ENCODE measurements at places on chromosomes 6 and 20.

DNA sequence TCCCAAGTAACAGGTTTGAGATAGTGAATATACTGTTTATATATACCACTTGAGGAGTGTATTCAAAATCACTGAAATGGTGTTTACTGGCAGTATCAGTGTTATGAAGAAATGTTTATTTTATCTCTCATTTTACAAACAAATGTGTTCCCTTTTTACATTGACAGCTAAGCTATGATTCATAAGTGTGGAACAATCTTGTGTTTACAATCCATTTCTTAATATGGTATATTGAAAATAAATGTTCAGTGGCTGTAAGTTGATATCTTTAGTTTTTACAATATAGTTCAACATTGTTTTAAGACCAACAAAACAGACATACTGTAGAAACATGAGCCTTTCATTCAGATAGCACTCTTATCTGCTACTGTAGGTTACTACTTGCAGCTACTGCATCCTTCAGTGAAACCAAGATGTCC is 14.3 kb downstream of the PHF3 start:
- DNase-seq, result no peak

- DNase-seq, result no peak
Observed at GRCh38 chr6:32129297-32130088, 595 bp downstream of the FKBPL start.

GRCh38 chr6:137625808-137626207 is 131.6 kb upstream of the OLIG3 start:
- no peak for DNase-seq

DNA sequence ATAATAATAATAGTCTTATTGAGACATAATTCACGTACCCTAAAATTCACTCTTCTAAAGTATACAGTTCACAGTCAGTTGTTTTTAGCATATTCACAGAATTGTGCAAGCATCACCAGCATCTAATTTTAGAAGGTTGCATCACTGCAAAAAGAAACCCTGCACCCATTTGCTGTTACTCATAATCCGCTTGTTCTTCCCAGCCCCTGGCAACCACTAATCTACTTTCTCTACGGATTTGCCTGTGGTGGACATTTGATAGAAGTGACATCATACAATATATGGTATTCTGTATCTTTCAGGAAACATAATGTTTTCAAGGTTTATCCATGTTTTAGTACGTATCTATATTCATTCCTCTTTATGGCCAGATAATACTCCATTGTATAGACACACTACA is 41.5 kb upstream of the FAM184A start:
- no peak for DNase-seq

- no peak for DNase-seq
Observed at GRCh38 chr6:142162780-142163179, 15.7 kb downstream of the VTA1 start.

DNA sequence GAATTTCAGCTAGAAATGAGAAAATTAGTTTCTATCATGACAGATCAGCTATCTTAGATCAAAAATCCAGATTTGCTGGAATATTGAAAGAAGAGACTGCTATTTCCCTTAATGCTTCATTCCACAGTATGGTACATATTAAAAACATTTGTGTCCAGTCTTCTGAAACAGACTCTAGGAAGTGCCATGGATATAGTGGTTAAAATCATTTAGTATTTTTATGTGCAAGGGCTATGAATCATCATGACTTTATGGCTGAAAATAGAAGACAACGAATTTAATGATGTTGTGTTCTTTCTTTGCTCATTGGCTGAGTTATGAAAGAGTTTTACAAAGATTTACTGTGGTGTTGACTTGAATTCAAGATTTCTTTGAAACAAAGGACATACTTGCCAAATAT is 146.6 kb downstream of the ANKRD60 start:
- no peak for DNase-seq

DNA sequence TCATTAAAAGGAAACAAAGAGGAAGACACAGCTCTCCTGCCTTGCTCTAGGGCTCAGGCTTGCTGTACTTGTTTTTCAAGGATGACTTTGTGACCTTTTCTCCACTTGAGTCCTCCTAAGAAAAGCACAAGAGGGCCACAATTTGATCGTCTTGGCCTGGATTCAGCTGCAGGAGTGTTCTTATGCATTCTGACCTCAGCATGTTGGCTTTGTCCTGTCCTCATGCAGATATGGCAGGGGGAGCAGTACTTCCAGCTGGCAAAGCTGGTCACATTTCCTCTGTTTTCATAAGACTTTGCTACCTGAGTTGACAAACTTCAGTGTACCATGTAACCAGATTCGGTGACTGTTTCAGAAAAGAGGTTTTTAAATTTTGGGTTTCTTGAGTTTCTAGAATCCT is 30.8 kb downstream of the KDM1B start:
- DNase-seq, result no peak

DNA sequence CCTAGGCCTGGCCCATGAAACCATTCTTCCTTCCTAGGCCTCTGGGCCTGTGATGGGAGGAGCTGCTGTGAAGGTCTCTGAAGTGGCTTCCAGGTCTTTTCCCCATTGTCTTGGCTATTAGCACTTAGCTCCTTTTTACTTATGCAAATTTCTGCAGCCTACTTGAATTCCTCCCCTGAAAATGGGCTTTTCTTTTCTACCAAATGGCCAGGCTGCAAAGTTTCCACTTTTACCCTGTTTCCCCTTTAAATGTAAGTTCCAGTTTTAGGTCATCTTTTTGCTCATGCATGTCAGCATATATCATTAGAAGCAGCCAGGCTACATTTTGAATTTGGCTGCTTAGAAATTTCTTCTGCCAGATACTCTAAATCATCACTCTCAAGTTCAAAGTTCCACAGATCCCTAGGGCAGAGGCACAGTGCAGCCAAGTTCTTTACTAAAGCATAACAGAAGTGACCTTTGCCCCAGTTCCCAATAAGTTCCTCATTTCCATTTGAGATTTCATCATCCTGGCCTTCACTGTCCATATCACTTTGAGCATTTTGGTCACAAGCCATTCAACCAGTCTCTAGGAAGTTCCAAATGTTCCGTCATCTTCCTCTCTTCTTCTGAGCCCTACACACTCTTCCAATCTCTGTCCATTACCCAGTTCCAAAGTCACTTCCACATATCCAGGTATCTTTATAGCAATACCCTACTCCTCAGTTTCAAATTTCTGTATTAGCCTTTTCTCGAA is 71.9 kb downstream of the TBC1D7 start:
- no peak for DNase-seq

DNA sequence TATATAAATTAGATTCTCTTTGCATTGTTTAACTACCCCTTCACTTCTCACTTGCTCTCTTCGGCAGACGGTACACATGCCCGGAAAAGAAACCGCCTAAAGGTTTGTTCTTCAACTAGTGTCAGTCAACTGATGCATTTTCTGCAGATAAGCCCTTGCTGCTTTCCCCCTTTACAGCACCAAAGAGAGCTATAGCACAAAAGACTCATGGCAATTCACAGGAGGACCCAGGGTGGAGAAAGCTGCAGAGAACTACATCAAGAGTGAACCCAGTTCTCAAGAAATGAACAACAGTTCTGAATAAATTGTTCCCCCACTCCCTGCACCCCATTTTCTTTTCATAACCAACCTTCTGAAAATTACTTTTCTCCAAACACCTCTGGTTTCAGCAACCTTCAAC is 8.9 kb downstream of the CD164 start:
- no peak for DNase-seq

- no peak for DNase-seq
Observed at GRCh38 chr6:110537208-110538123, 61.1 kb upstream of the SLC22A16 start.

DNA sequence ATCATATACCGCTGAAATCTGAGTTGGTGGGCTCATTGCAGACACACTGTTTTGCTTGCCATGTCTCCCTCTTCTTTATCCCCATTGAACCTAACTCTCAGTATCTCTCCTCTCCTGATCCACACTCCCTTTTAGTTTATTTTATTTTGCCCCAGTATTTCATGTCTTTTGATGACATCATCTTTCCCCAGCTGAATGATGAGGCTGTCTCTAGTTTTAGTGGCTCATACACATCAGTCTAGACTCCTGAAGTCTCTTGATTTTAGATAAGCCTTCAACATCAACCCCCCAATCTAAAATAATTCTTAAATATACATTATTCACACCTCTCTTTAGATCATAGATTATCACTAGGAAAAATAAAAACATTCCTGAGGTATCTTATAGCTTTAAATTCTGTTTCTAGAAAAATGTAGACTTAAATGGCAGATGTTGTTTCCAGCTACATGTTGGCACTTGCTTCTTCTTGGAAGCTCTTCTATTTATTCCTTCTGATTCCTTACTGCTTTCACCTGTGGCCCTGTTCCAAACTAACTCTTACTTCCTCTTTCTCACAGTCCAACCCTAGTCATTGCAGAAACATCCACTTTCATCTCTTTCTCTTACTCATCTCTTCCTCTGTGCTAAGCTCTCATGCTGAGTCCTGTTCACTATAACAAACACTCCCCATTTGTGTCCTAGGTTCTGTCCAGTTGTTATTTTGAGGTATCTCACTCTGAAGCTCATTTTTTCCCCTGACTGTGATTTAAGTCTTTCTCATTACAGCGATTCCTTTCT is 191.9 kb upstream of the SLC35B3 start:
- no peak for DNase-seq

GRCh38 chr6:156123731-156124130 is 653.4 kb upstream of the ARID1B start:
- no peak for DNase-seq

GRCh38 chr6:20850686-20851416 is 316.6 kb downstream of the CDKAL1 start:
- no peak for DNase-seq
